ENCODE measurements at places on chromosomes 1 and 21.

GRCh38 chr21:29125191-29125590, 5.3 kb upstream of the MAP3K7CL start:
- DNase-seq: no peak

- DNase-seq: no peak
Measured at GRCh38 chr1:117436513-117436912, 69.3 kb downstream of the MAN1A2 start.

- no peak for DNase-seq
Measured at GRCh38 chr1:62178372-62178771, 16.3 kb upstream of the L1TD1 start.

- no peak for DNase-seq
Measured at GRCh38 chr1:205124726-205125125, 2.9 kb upstream of the RBBP5 start.

- DNase-seq: no peak
Measured at GRCh38 chr21:38438462-38438893, 59.8 kb downstream of the ERG start.

Measured in gastrocnemius medialis (tissue), 4 donors.